AG09319 (cell line): ENCODE measurements at places on chromosomes 16 and 17.
A peak's percentile ranks its signal among the peaks of the same experiment; 100 is the strongest.

GRCh38 chr17:47735536-47736011 lies 2.5 kb downstream of the TBX21 start:
- DNase-seq = no peak

- no peak for DNase-seq
Measured at GRCh38 chr17:5299383-5299782, 17.3 kb downstream of the RABEP1 start.

DNA sequence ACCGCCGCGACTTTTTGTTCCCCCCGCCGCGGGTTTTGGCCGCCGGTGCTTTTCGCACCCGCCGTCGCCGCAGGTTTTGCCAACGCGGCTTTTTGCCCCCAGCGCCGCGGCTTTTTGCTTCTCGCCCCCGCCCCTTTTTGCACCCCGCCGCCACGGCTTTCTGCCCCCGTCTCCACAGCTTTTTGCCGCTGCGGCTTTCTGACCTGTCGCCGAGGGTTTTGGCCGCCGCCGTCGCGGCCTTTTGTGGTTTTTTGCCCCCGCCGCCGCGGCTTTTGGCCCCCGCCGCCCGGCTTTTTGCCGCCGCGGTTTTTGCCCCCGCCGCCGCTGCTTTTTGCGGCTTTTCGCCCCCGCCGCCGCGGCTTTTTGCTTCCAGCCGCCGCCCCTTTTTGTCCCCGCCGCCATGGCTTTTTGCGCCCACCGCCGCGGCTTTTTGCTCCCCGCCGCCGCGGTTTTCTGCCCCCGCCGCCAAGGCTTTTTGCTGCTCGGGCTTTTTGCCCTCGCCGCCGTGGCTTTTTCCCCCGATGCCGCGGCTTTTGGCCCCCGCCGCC lies 151.1 kb downstream of the KCNJ18 start:
- no peak for DNase-seq

GRCh38 chr17:57368637-57369336 lies 112.5 kb downstream of the MSI2 start:
- DNase-seq = no peak

- no peak for DNase-seq
Measured at GRCh38 chr16:22979038-22979437, 165.1 kb downstream of the HS3ST2 start.

GRCh38 chr17:6456321-6456720 lies 12.1 kb downstream of the PIMREG start:
- no peak for DNase-seq

- no peak for DNase-seq
Measured at GRCh38 chr16:66427871-66428681, 981 bp downstream of the BEAN1 start.

DNA sequence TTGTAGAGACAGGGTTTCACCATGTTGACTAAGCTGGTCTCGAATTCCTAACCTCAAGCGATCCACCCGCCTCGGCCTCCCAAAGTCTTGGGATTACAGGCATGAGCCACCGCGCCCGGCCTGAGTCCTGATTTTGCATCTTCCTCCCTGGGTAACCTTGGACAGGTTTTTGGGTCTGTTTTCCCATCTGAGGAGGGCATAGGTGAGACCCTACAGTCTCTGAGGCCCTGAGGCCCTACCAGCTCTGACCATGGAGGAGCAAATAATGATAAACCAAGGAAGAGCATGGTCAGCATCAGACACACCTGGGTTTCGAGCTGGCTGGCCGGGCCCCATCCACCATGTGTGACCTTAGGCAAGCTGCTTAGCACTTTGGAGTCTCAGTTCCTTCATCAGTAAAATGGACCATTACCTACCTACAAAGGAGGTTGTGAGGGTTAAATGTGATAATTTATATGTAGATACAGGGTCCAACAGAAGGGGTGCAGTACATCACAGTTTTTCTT lies 1.2 kb upstream of the NCBP3 start:
- DNase-seq = no peak

- no peak for DNase-seq
Measured at GRCh38 chr16:52597772-52598483, 51.0 kb upstream of the TOX3 start.

DNA sequence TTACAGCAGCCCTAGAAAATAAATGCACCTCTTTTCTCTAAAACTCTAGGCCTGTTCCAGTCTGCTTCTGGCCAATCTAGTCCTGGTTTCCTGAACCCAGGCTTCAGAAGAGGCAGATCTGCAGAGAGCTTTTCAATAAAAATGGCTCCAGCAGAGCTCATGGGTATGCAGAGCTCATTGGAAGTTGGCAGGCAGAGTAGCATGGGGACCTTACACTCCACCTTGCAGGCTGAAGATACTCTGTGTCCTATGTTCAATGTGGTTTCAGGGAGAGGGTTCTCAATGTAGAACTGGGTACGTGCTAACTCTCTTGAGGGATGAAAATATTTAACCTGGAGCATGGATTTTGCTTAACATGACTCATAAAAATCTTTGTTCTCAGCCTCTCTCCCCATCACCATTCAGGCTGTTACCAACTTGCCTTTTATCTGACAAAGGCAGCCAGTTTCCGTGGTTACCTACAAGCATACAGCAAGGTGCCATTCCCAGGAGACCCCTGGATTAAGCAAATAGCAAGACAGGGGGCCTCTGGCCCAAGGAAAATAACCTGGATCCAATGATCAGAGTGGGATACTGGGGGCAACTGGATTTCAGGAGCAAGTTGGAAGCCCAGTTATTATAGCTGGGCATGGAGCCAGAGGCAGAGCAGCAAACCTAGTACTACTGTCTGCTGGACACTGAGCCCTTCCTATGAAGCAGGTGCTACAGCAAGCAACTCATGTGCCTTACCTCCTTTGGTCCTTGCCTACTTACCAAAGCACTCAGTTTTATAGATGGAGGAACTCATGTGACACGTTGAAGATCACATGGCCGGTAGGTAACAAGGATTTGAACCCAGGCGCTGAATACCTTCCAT lies 98.2 kb upstream of the DHX40 start:
- DNase-seq = no peak

DNA sequence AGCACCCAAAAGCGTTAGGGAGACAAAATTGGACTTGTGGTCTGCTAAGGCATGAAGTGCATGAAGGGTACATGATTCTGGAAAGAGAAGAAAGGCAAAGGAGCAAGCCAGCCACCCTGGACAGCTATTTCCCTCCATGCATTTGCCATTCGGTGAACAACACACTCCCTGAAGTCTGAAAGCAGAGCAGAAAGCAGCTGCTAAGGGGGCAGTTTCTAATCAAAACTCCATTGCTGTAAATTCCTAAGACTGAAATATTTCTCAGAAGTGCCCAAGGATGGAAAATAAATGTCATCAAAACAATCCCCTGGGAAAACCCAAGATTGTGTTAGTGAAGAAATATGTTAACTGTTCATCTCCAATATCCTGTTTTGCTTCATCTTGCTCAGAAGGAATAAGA lies 44.3 kb downstream of the PMP22 start:
- peak; percentile 19 for DNase-seq

DNA sequence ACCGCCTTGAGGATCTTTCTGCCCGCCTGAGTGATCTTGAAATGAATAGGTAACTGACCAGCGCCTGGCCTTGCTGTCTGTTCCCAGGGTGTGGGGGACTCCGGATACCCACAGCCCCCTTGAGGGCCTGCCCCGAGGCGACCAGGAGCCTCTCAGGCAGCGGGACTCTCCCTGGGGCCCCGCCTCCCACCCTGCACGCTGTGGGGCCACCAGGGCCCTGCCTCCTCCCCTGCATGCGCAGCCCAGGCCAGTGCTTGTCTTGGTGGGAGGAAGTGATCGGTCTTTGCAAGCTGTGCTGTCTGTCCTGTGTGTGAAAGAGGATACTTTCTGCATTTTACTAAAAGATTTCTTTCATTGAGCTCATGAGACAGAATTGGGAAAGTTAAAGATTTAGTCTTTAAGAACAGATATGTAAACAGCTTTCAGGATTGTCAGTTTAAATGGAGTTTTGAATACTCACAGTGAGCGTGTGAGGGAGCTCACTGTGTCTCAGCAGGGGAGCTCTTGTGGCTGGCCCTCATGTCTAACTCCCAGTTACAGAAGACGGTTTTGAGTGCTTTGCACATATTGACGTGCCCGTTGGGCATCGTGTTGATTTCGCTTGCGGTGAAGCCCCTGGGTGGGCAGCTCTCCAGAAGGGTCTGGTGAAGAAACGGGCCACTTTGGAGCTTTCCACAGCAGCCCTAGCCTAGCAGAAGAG lies 36.1 kb upstream of the CAPN15 start:
- no peak for DNase-seq

- no peak for DNase-seq
Measured at GRCh38 chr17:76077584-76078110, 1.3 kb upstream of the ZACN start.

DNA sequence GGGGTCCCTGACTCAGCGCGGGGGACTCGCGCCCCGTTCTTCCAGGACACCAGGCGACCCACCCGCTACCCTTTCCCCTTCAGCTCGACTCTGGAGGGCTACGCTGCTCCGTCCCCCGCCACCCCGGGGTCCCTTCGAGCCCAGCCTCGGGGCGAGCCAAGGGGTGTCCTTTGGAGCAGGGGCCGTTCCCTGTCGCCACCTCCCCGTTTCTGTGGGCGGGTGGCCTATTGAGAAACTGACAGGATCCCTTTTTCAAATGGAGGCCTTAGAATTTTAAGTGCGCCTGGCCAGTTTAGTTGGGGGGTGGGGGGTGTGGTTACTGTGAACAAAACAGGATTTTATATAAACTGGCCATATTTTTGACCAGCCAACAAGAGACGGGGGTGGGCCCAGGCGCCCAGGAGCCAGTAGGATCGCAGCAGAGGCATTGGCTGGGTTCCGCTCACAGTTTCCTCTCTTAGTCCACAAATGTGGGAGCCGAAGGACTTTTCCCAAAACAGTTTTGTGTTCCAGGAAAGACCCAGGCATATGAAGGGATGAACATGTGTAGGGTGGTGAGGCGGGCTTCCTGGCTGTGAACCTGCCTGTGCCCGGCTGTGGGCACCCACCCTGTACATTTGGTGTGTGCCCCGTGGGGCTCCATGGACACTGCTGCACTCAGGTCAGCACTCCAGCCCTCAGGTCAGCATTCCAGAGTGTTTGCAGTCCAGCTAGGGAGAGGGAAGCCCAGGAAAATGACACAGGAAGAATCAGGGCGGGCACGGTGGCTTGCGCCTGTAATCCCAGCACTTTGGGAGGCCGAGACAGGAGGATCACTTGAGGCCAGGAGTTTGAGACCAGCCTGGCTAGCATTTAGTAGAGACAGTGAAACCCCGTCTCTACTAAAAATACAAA lies 722 bp upstream of the TIMP2 start:
- peak; percentile 69 for DNase-seq

GRCh38 chr17:1286379-1287106 lies 7.1 kb downstream of the TRARG1 start:
- no peak for DNase-seq

- no peak for DNase-seq
Measured at GRCh38 chr16:28188085-28188916, 23.5 kb downstream of the XPO6 start.

DNA sequence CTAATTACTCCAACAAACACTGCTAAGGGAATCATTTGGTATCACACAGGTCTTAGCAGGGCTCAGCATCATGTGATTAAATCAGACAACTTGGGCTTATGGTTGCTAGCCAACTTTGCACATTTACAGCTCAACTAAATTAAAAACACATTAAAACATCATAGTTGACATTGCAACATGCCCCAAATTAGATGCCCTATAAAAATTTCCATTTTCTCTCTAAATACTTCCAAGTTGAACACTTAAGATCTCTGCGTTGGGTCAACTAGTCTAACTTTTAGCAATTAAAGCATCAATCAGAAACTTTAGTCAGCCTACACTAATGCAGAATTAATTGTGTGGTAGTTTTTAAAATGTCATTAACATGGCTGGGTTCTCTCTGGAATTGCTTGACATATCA lies 12.1 kb downstream of the DNAJC7 start:
- DNase-seq = no peak

GRCh38 chr17:68294196-68294555 lies 2.9 kb downstream of the ARSG start:
- DNase-seq = no peak

- no peak for DNase-seq
Measured at GRCh38 chr16:62280506-62280905, 244.3 kb upstream of the CDH8 start.

- no peak for DNase-seq
Measured at GRCh38 chr16:24991349-24991748, 23.8 kb downstream of the ARHGAP17 start.

DNA sequence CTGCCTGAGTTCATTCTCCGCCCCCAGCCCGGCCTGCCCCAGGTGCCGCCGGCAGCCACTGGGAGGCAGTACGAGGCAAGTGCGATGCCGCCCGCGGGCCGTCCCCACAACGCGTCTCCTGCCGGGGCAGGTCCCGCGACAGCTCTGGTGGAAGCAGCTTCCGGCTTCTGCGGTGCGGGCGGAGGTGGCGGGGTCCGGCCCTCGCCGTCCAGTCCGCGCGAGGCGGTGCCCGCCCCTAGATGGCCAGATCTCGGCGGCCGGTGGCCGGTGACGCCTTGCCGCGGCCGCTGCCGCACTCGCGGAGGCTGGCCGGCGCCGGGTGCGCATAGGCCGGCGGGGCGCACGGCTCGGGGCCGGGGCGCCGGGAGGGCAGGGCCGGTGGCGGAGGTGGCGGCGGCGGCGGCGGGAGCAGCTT lies 1.8 kb downstream of the GJD3 start:
- no peak for DNase-seq

DNA sequence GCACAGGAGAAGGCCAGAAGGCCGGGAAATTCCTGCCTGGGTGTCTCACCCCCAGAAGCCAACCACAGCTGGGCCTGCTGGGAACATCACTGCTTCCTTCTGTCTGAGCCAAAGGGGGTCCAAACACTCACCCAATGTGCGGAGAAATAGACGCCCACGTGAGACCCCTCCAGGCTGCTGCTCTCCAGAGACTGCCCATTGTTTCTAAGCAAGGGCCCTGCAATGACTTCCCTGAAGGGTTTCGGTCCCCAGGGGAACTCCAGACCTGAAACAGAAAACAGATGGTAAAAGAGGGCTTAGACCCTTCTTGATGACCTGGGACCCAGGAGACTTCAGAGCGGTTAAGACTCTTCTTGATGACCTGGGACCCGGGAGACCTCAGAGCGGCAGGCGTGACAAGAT lies 41.3 kb downstream of the MRM3 start:
- DNase-seq = no peak

DNA sequence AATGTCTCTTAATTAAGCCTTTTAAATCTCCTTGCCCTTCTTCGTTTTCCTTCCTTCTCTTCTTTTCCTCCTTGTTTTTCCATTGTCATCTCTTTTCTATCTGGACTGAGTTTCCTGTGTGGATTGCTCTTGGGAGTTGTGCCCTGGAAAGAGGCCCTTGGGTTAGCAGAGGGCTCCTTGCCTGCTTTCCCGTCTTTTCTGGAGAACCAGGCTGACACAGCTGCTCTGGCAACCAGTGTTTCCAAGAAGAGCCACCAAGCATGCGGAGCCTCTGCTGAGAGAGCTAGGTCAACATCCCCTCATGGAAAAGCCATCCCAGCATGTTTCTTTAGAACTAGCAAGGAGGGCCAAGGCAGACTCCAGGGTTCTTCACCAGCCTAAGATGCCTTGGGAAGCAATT lies 75.4 kb downstream of the HLF start:
- no peak for DNase-seq
